ENCODE measurements at places on chromosomes 1 and 21. TPM values are rescaled to one million over a fixed set of nuclear protein-coding genes. Genes with fewer than 3 reads are reported as not detected.
A peak's percentile ranks its signal among the peaks of the same experiment; 100 is the strongest.

Gene CFHR5
- not detected for total RNA-seq

Gene LRRC8B
- total RNA-seq = 40.0 TPM

DNA sequence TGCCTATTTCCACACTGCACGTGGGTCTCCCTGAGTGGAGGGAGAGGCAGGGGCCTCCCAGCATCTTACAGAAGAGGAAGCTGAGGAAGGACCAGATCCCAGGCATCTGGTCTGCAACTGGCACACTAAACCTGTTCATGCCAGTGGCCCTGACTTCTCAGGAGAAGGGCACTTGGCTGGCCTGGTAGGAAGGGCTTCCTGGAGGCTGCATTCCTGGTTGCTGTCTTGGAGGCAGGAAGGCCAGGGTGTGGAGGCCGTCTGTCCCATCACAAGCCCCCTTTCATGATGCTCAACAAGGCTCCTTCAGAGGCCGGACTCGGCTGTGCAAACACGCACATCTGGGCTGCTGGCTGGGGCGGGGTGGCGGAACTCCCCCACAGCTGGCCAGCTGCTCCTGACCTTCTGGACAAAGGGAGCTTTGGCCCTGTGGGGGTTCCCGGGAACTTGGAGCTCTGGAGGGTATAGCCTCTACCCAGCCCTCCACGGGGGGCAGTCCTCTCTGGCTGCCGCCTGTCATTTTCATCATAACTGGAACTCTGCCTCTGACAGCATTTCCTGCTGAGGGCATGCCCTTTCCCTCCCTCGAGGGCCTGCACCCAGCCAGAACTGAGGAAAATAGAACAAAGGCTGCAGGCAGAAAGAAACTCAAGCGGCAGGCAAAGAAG, 39.2 kb upstream of the POU3F1 start:
- no peaks in the 10 kb centered on the region for H3K36me3 ChIP-seq
- no peak for DNase-seq
- H3K4me1 ChIP-seq = no peaks in the 10 kb centered on the region
- H3K27ac ChIP-seq = no peak overlapping the region
- H3K27me3 ChIP-seq = no peaks in the 10 kb centered on the region

DNA sequence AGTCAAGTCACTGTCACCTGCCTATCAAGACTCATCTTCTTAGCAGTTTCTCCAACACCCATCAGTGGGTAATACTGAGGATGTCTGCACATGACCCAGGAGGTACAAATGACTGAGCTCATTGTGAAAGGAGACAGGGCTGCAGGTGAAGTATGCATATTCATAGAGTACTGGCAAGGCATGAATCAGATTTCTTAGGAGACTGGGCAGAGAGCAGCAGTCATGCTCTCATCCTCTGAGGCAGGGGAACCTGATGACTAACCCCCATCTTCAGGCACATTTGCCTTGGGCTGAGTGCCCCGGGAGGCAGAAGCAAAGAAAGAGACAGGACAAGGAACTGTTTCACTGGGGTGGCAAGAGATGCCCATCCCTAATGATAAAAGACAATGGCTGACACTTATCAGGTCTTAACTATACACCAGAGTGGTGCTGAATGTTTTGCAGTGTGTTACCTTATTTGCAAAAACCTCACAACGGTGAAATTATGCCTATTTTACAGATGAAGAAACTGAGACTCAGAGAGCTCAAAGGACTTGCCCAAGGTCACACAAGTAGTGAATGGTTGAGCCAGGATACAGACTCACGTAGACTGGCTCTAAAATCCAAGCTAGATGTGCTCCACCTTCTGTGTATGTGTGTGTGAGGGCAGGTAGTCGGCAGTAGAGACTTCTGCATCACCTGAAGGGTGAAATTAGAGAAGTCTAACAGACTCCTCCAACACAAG, 9.2 kb upstream of the GRHL3 start:
- H3K27me3 ChIP-seq = peaks cover 3% of the 10 kb centered on the region
- H3K4me3 ChIP-seq = no peak overlapping the region
- no peaks in the 10 kb centered on the region for H3K36me3 ChIP-seq

- no peak overlapping the region for H3K4me3 ChIP-seq
- no peaks in the 10 kb centered on the region for H3K4me1 ChIP-seq
- DNase-seq = no peak
- no peak overlapping the region for H3K27ac ChIP-seq
- no peaks in the 10 kb centered on the region for H3K27me3 ChIP-seq
These were observed 44.2 kb upstream of the PLD5 start for GRCh38 chr1:242568666-242569065.

Gene SOAT1
- total RNA-seq = 594 TPM

Gene IL19
- not detected for total RNA-seq

- no peak for DNase-seq
- H3K36me3 ChIP-seq = no peaks in the 10 kb centered on the region
These were observed 182.0 kb upstream of the RUNX1 start for GRCh38 chr21:35231090-35231489.

DNA sequence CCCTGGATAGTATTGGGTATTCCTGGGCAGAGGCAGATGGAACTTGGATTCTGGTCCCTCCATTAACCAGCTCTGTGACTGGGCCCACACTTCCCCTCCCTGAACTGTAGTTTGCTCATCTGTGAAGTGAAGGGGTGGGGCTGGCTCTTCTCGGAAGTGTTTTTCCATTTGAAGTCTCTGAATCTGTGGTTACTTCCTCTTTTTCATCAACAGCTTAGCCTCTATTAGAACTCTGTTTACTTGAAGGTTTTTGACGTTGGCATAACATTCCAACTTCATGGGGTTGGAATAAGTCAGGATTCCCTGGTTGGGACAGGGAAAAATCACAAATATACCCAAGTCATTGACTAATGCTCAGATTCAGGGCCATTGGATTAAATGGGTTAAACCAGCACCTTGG, 3.6 kb downstream of the KIAA0040 start:
- H3K4me3 ChIP-seq = no peak overlapping the region
- no peaks in the 10 kb centered on the region for H3K36me3 ChIP-seq
- DNase-seq = no peak
- H3K4me1 ChIP-seq = peaks cover 12% of the 10 kb centered on the region
- no peaks in the 10 kb centered on the region for H3K27me3 ChIP-seq

DNA sequence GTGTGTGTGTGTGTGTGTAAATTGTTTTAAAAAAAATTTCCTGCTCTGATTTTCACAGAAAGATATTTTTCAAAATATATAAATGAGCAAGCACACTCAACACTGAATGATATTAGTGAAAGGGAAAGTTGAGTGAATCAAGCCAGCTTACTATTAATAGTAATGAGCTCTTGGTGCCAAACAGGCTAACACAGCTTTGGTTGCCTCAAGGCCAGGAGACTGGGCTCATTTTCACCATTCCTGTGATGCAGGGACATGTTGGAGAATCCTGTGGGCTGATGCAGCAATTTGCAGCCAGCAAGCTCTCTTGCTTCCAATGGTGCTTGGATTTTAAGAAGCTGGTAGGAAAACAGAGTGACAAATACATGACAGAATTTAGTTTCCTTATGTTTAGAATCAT, 30.2 kb downstream of the PLA2G4A start:
- H3K36me3 ChIP-seq = no peaks in the 10 kb centered on the region
- no peak for DNase-seq
- no peaks in the 10 kb centered on the region for H3K27me3 ChIP-seq
- no peak overlapping the region for H3K4me3 ChIP-seq
- H3K4me1 ChIP-seq = no peaks in the 10 kb centered on the region

DNA sequence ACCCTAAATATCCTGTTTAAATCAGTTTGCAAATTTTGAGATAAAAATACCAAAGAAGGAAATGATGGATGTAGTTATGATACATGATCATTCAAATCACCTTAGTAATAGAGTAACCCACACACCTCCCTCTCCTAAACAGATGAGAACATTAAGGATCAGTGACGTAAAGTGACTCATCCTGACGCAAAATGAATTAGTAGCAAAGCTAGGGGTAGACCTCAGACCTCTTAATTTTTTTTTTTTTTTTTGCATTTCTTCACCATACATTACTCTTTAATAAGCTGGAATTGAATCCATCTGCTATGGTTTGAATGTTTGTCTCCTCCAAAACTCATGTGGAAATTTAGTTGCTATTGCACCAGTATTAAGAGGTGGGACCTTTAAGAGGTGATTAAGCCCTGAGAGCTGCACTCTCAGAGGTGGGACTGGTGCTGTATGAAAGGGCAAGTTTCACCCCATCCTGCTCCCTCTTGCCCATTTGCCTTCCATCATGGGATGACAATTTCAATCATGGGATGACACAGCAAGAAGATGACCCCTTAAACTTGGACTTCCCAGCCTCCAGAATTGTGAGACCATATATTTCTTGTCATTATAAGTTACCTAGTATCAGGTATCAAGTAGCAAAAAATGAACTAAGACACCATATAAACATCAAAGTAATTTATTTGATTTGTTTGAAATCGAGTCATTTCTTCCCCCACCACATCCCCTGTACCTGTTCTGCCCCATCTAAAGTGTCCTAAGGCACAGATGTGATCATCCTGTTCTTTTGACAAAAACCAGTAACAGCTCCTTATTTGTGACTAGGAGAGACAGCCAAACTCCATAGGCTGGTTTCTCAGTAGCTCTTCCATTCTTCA, 114.6 kb upstream of the DUSP10 start:
- H3K36me3 ChIP-seq = no peaks in the 10 kb centered on the region
- H3K4me3 ChIP-seq = no peak overlapping the region
- no peak overlapping the region for H3K27ac ChIP-seq

DNA sequence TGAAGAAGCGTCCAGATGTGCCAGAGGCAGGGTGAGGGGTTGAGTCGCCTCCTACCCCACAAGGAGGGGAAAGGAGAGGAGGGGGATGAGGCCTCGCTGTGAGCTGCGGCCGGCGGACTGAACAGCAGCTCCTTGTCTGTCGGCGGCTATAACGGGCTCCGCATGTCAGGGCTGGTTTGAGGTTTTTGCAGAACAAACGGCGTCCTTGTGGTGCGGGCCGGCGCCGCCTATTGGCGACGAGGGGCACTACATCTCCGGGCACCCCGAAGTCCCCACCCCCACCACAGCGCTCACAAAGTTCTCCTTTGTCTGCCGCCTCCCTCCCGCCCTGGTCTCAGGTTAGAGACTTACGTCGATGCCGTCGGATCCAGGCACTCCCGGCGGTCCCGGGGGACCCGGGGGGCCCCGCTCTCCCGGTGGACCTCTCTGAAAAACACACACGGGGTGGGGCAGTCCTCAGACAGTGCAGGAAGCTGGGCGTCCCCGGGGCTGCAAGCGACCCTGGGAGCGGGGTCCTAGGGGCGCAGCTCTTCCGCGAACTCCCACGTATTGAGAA, 1.8 kb downstream of the COL9A2 start:
- DNase-seq = peak; percentile 76
- peaks cover 19% of the 10 kb centered on the region for H3K27me3 ChIP-seq
- peaks cover 22% of the 10 kb centered on the region for H3K4me1 ChIP-seq
- H3K36me3 ChIP-seq = no peaks in the 10 kb centered on the region
- H3K27ac ChIP-seq = no peak overlapping the region
- H3K4me3 ChIP-seq = peak overlapping the region; percentile 67

Gene SPRR1A
- total RNA-seq = not detected

DNA sequence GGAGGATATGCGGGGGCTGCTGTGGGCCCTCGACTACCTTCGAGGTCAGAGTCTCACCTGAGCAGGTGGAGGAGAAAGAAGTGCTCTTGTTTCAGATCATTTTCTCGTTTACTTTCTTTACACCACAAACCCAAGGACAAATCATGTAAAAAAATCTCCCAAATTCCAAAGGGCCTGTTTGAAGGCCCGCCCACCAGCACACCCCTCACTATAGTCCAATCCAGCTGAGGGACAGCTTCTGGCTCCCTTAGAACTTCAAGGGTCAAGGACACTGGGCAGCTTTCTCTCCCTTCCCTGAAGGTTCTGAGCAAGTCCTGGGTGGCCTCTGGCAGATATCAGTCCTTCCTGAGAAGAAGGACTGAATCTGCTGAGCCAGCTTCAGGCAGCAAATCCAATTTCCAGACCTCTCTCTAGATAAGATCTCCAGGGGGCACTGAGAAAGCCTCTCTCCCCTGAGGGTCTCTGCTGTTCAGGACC, 5.5 kb downstream of the STK40 start:
- DNase-seq = no peak
- H3K4me3 ChIP-seq = no peak overlapping the region
- H3K36me3 ChIP-seq = no peaks in the 10 kb centered on the region
- H3K27ac ChIP-seq = peak overlapping the region; percentile 23

DNA sequence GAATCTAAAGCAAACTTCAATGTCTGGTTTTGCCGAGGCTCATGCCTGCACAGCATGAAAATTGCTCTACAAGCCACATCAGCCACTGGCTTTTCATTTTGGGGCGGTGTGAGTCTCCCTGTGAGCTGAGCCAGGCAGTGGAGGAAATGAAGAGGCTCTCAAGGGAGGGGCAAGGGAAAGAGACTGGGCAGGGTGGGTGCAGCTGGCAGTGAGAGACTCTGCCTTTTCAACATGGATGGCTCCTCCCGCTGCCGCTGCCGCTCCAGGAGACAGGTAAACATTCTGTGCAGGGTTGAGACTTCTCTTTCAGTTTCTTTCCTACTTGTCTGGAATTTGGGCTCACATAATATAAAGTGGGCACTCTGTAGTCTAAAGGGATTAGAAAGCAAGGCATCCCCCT, 11.3 kb upstream of the CTSE start:
- H3K27me3 ChIP-seq = peaks cover 34% of the 10 kb centered on the region
- H3K4me3 ChIP-seq = no peak overlapping the region
- DNase-seq = no peak
- H3K27ac ChIP-seq = no peak overlapping the region
- H3K4me1 ChIP-seq = peaks cover 7% of the 10 kb centered on the region
- no peaks in the 10 kb centered on the region for H3K36me3 ChIP-seq

DNA sequence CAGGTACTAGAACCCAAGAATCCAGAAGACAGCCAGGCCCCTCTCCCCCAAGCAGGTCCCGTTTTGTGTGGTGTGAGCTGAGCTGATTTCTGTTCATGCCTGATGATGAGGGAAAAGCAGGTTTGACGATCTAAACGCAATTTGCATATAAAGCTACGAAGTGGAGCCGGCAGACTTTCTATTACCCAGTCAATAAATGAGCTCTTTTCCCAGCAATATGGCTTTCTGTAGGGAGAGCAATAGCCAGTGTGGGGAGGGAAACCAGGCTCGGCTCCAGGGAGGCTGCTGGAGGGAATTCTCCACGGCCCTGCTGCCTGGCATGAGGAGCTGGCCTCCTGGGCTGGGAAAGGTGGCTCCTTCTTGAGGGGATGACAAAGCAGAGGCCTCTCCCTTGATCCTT, 140.7 kb upstream of the AJAP1 start:
- H3K27ac ChIP-seq = no peak overlapping the region
- no peak for DNase-seq
- H3K4me1 ChIP-seq = no peaks in the 10 kb centered on the region
- H3K27me3 ChIP-seq = no peaks in the 10 kb centered on the region
- no peak overlapping the region for H3K4me3 ChIP-seq

GRCh38 chr1:80448081-80448480, 1352.7 kb upstream of the ADGRL2 start:
- no peaks in the 10 kb centered on the region for H3K36me3 ChIP-seq
- no peaks in the 10 kb centered on the region for H3K27me3 ChIP-seq
- H3K4me1 ChIP-seq = no peaks in the 10 kb centered on the region
- H3K4me3 ChIP-seq = no peak overlapping the region

GRCh38 chr1:67465375-67465774, 35.2 kb upstream of the SERBP1 start:
- no peak for DNase-seq
- no peak overlapping the region for H3K4me3 ChIP-seq
- H3K27ac ChIP-seq = no peak overlapping the region
- no peaks in the 10 kb centered on the region for H3K27me3 ChIP-seq
- H3K4me1 ChIP-seq = peaks cover 8% of the 10 kb centered on the region

- H3K27me3 ChIP-seq = no peaks in the 10 kb centered on the region
- H3K36me3 ChIP-seq = no peaks in the 10 kb centered on the region
- peak; percentile 26 for DNase-seq
- no peaks in the 10 kb centered on the region for H3K4me1 ChIP-seq
- no peak overlapping the region for H3K4me3 ChIP-seq
- no peak overlapping the region for H3K27ac ChIP-seq
These were observed 78.7 kb upstream of the VAV3 start for GRCh38 chr1:108043707-108044106.

- no peak overlapping the region for H3K27ac ChIP-seq
- no peaks in the 10 kb centered on the region for H3K27me3 ChIP-seq
- H3K4me1 ChIP-seq = no peaks in the 10 kb centered on the region
- H3K4me3 ChIP-seq = no peak overlapping the region
- DNase-seq = no peak
These were observed 124.0 kb upstream of the SLC45A1 start for GRCh38 chr1:8193840-8194406.
